ENCODE measurements at places on chromosomes 3 and 15.

DNA sequence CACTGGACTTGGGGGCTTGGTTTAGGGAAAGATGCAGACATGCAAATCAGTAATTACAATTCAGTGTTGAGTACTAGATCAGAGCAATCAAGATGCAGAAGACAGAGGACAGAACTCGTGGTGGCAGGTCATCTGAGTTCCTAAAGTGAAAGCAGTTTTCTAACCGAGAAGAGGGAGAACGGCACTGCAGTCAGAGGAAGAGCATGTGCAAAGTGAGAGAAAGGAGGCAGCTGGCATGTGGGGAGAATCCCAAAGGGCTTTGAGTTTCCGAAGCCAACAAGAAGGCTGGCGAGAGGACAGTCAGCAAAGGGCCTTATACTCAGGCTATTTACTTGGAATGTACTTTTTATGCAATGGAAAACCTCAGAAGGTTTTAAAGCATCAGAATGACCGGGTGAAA is 87.0 kb downstream of the ANP32A start:
- no peak for DNase-seq

DNA sequence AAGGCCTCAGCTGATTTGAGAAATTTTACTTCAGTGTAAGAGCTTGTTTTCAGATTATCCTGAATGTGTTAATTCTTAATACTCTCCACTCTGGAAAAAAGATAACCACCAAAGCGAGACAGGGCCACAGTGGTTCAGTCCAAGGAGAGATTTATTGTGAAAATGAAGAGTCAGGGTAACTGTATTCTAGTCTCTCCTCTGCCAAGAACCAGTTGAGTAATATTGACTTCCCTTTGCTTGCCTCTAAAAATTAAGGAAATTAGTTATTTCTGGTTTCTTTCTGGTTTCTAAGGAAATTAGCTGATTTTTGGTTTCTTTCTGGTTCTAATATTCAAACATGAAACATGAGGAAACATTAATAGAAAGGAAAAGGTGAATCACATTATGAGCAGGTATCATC is 34.9 kb downstream of the PPP1R2 start:
- DNase-seq: no peak

- no peak for DNase-seq
These were observed 39.0 kb upstream of the MYO5C start for GRCh38 chr15:52334491-52335160.

DNA sequence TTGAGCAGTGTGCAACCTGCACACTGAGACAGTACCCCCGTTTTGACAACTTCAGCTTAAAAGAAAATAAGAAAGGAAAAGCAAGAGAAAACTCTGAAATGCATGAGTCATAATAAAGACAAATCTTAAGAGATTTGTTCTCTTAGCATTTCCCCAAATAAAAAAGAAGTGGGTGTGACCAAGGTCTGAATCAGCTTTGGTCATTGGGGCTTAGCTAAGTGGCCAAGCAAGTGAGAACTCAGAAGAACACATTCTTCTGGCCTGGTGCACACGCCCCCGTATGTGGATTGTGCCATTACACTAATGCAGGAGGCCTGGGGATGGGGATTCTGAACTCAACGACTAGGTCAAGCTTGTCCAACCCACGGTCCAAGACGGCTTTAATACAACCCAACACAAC is 56.9 kb upstream of the PDZRN3 start:
- DNase-seq: no peak

GRCh38 chr3:9439331-9439730 is 41.9 kb downstream of the SETD5 start:
- no peak for DNase-seq

GRCh38 chr3:104460477-104461406 is 906.0 kb upstream of the ALCAM start:
- DNase-seq: no peak

DNA sequence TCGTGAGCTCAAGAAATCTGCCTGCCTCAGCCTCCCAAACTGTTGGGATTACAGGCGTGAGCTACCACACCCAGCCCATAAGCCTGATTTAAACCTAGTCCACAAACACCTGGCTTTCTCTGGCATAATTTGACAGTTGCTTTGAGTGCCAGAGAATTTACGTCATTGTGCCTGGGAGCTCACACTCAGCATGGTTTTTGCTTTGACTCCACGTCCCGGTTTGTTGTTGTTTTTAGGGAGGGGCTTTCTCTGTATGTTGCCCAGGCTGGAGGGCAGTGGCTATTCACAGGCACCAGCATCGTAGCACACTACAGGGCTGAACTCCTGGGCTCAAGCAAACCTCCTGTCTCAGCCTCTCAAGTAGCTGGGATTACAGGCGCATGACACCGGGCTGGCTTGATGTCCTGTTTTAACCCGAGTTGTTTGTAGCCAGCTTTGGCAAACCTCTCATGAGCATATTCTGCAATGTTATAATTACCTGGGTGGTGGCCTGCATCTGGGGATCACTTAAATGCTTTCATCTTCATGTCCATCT is 32.7 kb downstream of the CEMIP start:
- DNase-seq: no peak

DNA sequence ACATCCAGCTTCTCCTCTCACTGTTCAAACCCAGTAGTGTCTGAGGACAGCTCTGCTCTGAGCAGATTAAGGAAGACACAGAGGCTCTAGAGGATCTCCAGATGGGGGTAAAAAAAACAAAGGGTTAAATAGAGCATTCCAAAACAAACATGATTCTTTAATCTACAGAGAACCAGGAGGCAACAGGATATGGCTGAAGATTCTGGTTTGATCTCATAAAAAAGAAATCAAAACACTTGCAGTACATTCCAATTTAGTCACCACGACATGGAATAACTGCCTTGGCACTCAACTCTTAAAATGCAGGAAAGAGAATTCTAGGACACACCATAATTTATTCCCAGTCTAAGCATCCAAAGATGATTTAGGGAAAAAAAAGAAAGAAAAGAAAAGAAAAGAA is 32.0 kb downstream of the TM4SF4 start:
- no peak for DNase-seq

DNA sequence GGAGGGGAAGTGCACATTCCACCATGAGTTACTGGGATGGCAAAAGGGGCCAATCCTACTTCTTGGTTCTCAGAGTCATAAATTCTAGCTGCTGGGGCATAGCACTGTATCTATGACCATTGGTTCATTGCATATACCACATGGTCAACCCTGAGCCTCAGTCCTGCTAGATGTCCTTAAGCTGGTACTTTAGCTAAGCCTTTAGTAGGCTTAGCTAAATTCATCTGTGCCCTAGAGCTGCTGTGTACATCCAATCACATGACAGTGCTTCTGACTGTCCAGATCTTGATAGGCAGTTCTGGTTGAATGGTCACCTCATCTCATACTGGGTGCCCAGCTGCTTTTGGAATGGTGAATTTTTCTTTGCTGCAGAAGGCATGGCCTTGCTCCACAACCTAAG is 8.2 kb downstream of the NDUFB4 start:
- no peak for DNase-seq

- no peak for DNase-seq
These were observed 115.7 kb upstream of the TSPAN3 start for GRCh38 chr15:77186594-77187011.

DNA sequence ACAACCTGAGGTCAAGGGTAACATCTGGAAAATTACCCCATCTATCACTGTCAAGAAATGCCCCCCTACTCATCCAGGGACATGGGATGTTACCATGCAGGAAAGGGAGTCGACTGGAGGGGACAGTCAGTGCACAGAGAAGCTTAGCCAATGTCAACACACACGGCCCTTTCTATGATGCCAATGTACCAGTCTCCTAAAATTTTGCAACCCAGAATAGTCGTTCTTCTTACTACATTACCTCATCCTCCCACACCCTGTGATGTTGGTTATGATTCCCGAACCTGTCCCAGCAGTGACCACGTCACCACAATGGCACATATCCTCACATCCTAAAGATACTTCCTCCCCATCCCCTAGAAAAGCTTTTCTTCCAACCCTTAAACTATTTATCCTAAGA is 20.1 kb downstream of the TXNRD3 start:
- DNase-seq: no peak

- DNase-seq: no peak
These were observed 333.9 kb downstream of the PTPRG start for GRCh38 chr3:61894988-61895935.

Measured in vagina (tissue), 2 donors.